ENCODE measurements at places on chromosomes 6 and 20. TPM values are rescaled to one million over a fixed set of nuclear protein-coding genes. Genes with fewer than 3 reads are reported as not detected.

- no peaks in the 10 kb centered on the region for H3K4me1 ChIP-seq
- H3K4me3 ChIP-seq = no peak overlapping the region
- no peak for DNase-seq
- H3K27me3 ChIP-seq = no peaks in the 10 kb centered on the region
Observed at GRCh38 chr6:139472351-139473015, 98.0 kb upstream of the CITED2 start.

- peaks cover 4% of the 10 kb centered on the region for H3K36me3 ChIP-seq
- peaks cover 19% of the 10 kb centered on the region for H3K4me1 ChIP-seq
- no peaks in the 10 kb centered on the region for H3K27me3 ChIP-seq
- peak overlapping the region; percentile 95 for H3K27ac ChIP-seq
Observed at GRCh38 chr6:159788753-159789376, 537 bp downstream of the TCP1 start.

DNA sequence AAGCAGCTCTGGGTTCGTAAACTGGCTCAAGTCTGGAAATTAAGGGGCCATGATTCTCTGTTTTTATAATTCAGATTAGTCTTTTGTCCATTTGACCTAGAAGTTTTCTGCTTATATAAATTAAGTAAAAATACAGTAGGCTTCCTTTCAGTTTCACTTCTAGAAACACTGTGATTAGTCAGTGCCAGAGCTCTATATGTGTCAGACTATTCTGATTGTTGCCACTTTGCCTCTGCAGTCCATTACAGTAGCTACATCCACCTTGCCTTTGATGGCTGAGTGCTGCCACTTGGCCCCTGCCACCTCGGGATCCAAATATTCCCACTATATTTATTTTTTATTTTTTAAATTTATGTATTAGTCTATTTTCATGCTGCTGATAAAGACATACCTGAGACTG lies 7.9 kb downstream of the ZC2HC1B start:
- no peak overlapping the region for H3K27ac ChIP-seq
- no peak overlapping the region for H3K4me3 ChIP-seq
- no peak for DNase-seq
- no peaks in the 10 kb centered on the region for H3K36me3 ChIP-seq
- H3K27me3 ChIP-seq = no peaks in the 10 kb centered on the region
- H3K4me1 ChIP-seq = no peaks in the 10 kb centered on the region

DNA sequence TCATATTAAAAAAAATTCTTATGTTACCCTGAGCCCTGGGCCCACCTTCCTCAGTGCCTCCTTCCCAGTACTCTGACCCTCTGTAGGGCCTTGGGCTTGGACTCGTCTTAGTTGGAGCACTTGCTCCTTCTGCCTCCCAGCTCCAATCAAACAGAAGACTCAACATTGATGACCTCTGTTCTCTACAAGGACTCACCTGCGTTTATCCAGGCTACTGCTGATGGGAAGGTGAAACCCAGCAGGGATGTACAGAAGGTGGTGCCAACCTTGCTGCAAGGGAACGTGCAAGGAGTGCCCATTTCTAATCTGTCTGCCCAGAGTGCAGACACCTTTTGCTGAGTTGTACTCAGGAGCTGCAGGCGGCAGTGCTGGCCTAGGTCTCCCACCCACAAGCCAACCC lies 38.9 kb downstream of the FYN start:
- no peak for DNase-seq
- H3K4me1 ChIP-seq = no peaks in the 10 kb centered on the region
- no peaks in the 10 kb centered on the region for H3K27me3 ChIP-seq
- no peak overlapping the region for H3K27ac ChIP-seq
- H3K4me3 ChIP-seq = no peak overlapping the region
- no peaks in the 10 kb centered on the region for H3K36me3 ChIP-seq

- no peak overlapping the region for H3K27ac ChIP-seq
- no peaks in the 10 kb centered on the region for H3K36me3 ChIP-seq
- no peaks in the 10 kb centered on the region for H3K4me1 ChIP-seq
- no peak for DNase-seq
- H3K27me3 ChIP-seq = no peaks in the 10 kb centered on the region
- no peak overlapping the region for H3K4me3 ChIP-seq
Observed at GRCh38 chr6:156525541-156525940, 251.6 kb upstream of the ARID1B start.

DNA sequence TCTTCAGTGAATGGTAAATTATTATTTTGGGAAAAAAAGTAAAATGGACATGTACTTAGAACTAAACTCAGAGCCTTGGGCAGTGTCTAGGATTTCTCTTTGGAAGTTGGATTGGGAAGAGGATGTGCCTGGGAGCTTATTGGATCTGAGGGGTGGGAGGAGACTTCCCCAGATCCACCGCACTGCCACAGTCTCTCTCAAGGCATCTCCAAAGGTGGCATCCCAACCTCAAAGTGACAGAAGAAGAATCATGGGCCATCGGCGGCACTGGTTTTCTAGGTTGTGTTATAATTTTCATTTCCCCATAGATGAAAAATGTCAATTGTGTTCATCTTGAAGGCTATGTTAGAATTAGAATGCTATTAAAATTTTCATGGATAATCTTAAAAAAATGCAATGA lies 66.8 kb upstream of the CD93 start:
- no peak overlapping the region for H3K27ac ChIP-seq
- H3K4me1 ChIP-seq = no peaks in the 10 kb centered on the region
- DNase-seq = no peak
- H3K4me3 ChIP-seq = no peak overlapping the region
- no peaks in the 10 kb centered on the region for H3K36me3 ChIP-seq

- no peaks in the 10 kb centered on the region for H3K36me3 ChIP-seq
- H3K4me1 ChIP-seq = peaks cover 3% of the 10 kb centered on the region
- DNase-seq = no peak
Observed at GRCh38 chr6:70412252-70413113, 825 bp upstream of the FAM135A start.

GRCh38 chr20:48812600-48813445 lies 15.0 kb downstream of the PREX1 start:
- no peak overlapping the region for H3K27ac ChIP-seq
- no peaks in the 10 kb centered on the region for H3K4me1 ChIP-seq
- H3K4me3 ChIP-seq = no peak overlapping the region
- DNase-seq = no peak

DNA sequence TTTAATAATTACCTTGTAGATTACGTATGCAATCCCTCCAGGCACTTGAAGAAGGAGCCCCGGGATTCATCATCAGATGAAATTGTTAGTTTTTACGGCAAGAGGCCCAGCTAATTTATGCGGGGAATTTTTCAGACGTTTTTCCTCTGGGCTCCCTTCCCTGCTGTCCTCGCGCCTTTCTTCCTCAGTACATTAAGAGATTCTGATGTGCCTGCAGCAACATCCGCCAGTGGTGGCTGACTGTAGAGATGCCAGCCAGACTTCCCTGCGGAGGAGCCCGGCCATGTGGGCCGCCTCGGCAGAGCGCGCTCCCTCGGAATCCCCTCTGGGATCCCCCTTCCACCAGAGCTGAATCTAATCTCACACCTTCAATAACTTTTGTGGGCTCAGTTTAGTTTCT lies 46.4 kb upstream of the POU3F2 start:
- no peaks in the 10 kb centered on the region for H3K36me3 ChIP-seq
- no peak for DNase-seq
- no peak overlapping the region for H3K27ac ChIP-seq
- H3K4me3 ChIP-seq = no peak overlapping the region
- H3K4me1 ChIP-seq = no peaks in the 10 kb centered on the region

LY6G6F gene
- not detected for total RNA-seq

NQO2 gene
- 19.0 TPM for total RNA-seq

FAM217A gene
- total RNA-seq = not detected

FILIP1 gene
- total RNA-seq = 6.5 TPM

PTPN1 gene
- 33.2 TPM for total RNA-seq

RFX6 gene
- total RNA-seq = 0.59 TPM

Data from colonic mucosa (tissue), 4 donors.